ENCODE measurements at places on chromosomes 12 and 14.

- no peak for DNase-seq
These were observed 4.5 kb upstream of the OR11H6 start for GRCh38 chr14:20219033-20219432.

GRCh38 chr14:101603096-101603495 lies 41.8 kb downstream of the DIO3 start:
- no peak for DNase-seq

DNA sequence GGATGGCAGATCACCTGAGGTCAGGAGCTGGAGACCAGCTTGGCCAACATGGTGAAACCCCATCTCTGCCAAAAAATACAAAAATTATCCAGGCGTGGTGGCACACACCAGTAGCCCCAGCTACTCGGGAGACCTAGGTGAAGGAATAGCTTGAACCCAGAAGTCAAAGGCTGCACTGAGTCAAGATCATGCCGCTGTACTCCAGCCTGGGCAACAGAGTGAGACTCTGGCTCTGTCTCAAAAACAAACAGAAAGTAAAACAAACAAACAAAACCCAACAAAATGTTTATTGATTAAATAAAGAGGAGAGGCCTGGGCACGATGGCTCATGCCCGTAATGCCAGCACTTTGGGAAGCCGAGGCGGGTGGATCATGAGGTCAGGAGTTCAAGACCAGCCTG lies 5.5 kb downstream of the ZCCHC8 start:
- no peak for DNase-seq

- DNase-seq, result no peak
These were observed 38.8 kb downstream of the MAP3K9 start for GRCh38 chr14:70770490-70770889.

GRCh38 chr12:103839609-103840461 lies 1.2 kb downstream of the NT5DC3 start:
- DNase-seq, result no peak

GRCh38 chr14:74568380-74568649 lies 43.7 kb downstream of the LTBP2 start:
- no peak for DNase-seq

- DNase-seq, result peak; percentile 79
These were observed 154.3 kb downstream of the CEP83 start for GRCh38 chr12:94305130-94305957.

All from stimulated activated naive CD8-positive, alpha-beta T cell treated with anti-CD3 and anti-CD28 coated beads, Interleukin-15, amount 100 ng/mL, for 72 hours (primary cell).